Activated naive CD4-positive, alpha-beta T cell treated with anti-CD3 and anti-CD28 coated beads for 36 hours (primary cell): ENCODE measurements at places on chromosomes 11 and 22. TPM values are rescaled to one million over a fixed set of nuclear protein-coding genes. Genes with fewer than 3 reads are reported as not detected.

- DNase-seq = no peak
Measured at GRCh38 chr11:73176145-73176873, 34.2 kb upstream of the FCHSD2 start.

ACTN3 gene
- total RNA-seq = not detected

- no peak for DNase-seq
Measured at GRCh38 chr11:27410272-27410671, 47.3 kb upstream of the CCDC34 start.

GRCh38 chr11:98874050-98874449 lies 146.7 kb upstream of the CNTN5 start:
- DNase-seq = no peak

DNA sequence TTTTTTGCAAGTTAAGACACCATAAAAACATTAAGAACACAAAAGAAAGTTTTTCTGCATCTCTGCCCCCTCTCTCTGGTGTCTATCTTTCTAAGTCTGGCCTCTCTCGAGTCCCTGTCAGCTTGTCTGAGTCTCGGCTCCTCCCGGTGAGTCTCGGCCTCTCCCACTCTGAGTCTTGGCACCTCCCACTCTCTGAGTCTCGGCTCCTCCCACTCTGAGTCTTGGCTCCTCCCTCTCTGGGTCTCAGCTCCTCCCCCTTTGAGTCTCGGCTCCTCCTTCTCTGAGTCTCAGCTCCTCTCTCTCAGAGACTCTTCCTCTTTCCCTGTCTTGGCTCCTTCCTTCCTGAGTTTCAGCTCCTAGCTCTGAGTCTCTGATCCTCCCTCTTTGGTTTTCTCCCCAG lies 72.5 kb upstream of the AMPD3 start:
- DNase-seq = no peak

C22orf42 gene
- not detected for total RNA-seq

ASRGL1 gene
- 11.6 TPM for total RNA-seq

DNA sequence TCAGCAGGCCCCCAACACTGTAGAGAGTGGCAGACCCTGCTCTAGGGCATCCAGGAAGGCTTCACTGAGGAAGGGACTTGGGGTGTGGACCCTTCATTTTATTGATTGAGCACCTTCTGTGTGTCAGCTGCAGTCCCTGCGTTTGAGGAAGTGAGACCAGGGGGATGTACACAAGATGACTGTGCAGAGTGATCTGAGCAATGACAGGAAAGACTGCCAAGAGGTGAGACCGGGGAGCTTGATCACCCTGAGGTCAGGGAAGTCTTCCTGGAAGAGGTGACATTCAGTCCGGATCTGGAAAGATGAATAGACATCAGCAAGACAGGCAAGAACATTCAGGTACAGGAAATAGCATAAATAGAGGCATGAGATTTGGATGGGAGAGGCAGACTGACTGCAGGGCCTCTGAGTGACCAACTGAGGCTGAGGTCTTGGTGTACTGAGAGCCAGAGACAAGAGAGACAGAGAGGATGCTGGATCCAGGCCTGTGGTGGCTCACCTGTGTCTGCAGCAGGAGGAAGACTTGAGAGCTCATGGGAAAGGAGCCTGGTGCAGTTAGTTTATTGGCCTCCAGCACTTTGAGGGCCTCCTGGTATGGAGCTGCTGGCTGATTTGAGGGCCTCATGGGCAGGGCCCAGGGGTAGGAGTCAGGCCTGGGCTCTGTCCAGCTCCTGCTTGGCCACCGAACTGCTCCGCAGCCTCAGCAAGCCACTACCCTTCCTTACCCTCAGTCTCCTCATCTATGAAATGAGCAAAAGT lies 5.2 kb downstream of the DGAT2 start:
- peak; percentile 77 for DNase-seq

DNA sequence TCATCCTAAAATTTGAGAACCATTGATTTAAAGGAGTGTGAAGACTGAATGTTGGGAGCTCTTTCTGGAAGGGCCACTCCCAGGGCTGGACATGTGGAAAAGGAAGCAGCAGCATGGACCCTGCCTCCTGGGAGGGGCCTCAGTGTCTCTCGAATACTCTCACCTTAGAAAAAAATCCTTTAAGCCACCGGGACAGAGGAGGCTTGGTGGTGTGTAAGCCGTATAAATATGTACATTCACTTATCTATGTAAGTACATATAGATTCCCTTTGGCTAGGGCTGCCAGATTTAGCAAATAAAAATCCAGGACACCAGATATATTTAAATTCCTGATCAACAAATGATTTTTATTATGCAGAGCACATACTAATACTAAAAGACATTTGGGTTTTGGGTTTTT lies 17.6 kb downstream of the NTM start:
- DNase-seq = no peak

MPST gene
- 2.9 TPM for total RNA-seq

LRRC75B gene
- not detected for total RNA-seq

GRCh38 chr11:103624708-103625623 lies 411.5 kb upstream of the DDI1 start:
- no peak for DNase-seq

GRCh38 chr11:117505285-117505970 lies 177.8 kb downstream of the CEP164 start:
- no peak for DNase-seq

DNA sequence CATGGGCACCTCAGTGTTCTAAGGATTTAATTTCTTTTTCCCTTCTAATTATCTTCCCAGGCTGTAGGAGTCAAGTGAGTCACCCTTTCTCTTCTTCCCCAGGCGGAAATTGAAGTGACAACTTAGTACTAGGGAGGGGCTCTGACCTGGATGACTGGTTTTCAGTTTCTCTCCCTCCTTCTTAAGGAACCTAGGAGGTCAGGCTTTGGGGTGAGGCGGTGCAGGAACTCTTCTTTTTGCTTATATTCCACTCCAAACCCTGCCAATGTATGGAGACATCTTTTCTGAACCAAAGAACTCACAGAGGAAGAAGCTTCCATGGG lies 12.6 kb downstream of the ZDHHC5 start:
- peak; percentile 10 for DNase-seq

GRCh38 chr11:34926101-34926830 lies 9.8 kb downstream of the PDHX start:
- DNase-seq = peak; percentile 22

DNA sequence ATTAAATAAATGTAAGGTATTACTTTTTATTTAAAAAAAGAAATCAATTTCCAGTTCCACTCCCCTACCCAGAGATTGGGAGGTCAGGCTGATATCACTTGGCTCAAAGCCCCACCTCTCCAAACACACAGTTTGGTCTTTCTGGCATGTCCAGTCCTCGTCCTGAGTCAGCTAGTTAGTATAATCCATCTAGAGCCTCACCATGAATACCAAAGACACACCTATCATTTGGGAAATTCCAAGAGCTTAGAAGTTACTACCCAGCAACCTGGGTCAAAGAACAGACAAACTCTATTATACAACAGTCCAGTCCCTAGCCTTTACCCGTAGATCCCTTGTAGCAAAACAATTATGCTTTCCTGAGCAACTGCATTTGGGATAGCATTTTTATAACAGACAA lies 9.4 kb downstream of the TREH start:
- no peak for DNase-seq

FZD4 gene
- 0.42 TPM for total RNA-seq

DNA sequence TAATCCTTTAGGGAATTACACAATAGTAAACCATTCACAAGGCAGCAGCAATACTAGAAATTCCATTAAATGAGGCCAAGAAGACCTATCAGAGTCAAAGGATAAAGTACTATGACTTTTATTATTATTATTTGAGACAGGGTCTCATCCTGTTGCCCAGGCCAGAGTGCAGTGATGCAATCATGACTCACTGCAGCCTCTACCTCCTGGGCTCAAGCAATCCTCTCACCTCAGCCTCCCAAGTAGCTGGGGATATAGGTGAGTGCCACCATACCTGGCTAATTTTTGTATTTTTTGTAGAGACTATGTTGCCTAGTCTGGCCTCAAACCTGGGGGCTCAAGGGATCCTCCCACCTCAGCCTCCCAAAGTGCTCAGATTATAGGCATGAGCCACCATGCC lies 51.8 kb downstream of the TTC28 start:
- no peak for DNase-seq

DEUP1 gene
- total RNA-seq = not detected

DNA sequence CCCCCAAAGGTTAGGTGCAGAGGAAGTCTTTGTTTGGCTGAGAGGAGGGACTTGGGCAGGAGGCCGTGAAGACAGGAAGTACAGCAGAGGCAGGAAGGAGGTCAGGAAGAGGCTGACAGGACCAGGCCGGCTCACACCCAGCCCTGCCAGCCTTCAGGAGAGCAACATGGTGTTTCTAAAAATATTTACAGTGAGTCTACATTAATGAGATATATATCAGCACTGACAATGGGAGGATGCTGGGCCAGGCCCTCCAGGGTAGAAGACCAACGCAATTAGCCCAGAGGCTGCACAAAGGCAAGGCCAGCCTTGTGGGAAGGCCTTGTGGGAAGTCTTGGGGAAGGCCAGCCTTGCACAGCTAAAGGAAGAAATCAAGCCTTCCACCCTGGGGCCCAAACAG lies 7.9 kb upstream of the APLNR start:
- DNase-seq = no peak
